ENCODE measurements at places on chromosomes 6 and 20.

DNA sequence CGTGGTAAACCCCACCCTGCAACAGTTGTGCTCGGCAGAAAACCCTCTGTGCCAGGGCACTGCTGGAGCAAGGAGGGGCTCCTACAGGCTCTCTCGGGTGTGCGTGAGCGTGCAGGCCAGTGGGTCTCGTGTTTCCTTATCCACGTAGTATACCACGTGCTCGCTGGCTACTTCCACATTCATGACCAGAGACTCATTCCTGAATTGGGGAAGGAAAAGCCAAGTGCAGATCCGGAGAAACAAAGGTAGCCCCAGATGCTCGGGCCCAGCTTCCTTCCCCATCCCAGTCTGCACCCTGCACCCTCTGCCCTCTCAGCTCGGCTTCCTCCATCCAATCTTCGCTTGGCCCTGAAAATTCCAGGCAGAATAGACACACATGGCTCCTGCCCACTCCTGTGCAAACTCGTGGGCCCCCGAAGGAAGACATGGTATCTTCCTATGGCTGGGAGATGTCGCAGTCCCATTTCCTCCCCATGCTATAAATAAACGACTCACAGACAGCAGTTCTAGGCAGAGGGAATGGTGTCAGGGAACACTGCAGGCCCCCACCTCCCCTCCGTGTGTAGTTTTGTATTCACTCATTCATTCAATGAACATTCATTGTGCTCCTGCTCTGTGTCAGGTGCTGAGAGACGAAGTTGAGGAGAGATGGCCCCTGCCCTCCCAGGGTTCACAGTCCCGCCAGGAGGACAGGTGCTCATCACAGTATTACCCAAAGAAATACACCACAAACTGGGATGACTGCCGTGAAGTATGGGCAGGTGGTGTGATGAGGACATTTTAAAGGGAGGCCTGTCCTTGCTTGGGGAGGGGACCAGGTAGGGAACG lies 29.6 kb downstream of the NPEPL1 start:
- DNase-seq = no peak

DNA sequence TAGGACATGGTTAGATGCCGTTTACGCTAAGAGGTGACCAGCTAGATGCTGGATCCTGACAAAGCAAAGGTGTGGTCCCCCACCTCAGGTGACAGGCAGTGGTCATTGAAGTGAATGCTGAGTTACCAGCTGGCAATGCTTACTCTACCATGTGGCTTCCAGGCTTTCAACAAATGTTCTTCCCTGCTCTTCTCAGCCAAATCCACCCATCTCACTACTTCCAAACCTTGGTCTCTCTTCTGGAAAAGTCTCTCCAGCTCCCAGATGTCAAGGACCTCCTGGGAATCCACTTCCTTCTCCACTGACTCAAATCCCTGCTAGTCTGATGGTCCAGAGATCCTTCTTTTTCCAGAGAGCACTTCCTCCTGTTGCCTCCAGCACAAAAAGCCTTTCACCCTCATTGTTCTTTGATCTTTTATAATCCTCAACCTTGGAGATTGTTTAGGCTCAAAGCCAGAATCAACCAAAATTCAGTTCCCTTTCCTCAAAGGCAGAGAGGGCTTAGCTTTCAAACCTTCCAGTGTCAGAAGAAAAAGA lies 228.0 kb downstream of the ZNF217 start:
- no peak for DNase-seq

- DNase-seq = no peak
Observed at GRCh38 chr6:63440057-63440456, 120.3 kb upstream of the LGSN start.

- DNase-seq = no peak
Observed at GRCh38 chr6:157921685-157922367, 59.8 kb upstream of the SYNJ2 start.

DNA sequence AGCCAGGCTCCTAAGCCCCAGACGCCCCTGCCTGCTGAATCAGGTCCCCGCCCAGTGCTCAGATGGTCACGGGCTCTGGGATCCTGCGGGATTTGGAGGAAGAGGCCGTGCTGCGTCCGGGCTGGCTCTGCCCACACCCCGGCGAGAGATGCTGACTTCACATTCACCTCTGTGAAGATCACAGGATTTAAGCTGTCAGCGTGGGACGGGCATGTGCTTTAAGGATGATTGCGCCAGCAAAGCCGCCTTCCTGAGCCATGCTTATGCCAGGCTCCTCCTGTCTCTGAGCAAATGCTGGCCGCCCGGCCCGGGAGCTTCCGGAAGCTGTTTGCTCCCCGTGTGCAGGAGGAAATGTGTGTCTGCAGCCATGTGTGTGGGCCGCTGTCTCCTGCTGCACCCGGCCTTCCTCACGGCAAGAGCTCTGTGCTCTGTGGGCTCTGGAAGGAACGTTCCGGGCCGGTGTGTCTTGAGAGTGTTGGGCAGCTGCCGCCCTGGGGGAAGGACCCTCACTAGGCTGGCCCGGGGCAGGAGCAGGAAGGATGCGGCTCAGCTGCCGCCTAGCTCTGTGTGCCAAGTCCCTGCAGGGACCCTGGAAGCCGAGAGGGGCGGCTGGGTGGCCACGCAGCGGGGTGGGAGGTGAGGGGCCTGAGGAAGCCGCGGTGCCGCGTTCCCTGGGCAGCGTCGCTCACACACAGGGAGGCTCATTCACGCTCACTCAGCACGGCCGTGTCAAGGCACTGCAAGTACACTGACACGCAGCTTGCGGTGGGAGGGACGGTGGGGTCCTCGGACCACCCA lies 19.0 kb upstream of the BHLHE23 start:
- DNase-seq = peak; percentile 24

- peak; percentile 30 for DNase-seq
Observed at GRCh38 chr6:16278048-16278724, 39.8 kb downstream of the GMPR start.

GRCh38 chr6:20370801-20371200 lies 30.9 kb upstream of the E2F3 start:
- DNase-seq = no peak

GRCh38 chr6:97399208-97399607 lies 116.2 kb upstream of the MMS22L start:
- DNase-seq = no peak

- DNase-seq = no peak
Observed at GRCh38 chr6:93124006-93124632, 295.2 kb downstream of the EPHA7 start.

DNA sequence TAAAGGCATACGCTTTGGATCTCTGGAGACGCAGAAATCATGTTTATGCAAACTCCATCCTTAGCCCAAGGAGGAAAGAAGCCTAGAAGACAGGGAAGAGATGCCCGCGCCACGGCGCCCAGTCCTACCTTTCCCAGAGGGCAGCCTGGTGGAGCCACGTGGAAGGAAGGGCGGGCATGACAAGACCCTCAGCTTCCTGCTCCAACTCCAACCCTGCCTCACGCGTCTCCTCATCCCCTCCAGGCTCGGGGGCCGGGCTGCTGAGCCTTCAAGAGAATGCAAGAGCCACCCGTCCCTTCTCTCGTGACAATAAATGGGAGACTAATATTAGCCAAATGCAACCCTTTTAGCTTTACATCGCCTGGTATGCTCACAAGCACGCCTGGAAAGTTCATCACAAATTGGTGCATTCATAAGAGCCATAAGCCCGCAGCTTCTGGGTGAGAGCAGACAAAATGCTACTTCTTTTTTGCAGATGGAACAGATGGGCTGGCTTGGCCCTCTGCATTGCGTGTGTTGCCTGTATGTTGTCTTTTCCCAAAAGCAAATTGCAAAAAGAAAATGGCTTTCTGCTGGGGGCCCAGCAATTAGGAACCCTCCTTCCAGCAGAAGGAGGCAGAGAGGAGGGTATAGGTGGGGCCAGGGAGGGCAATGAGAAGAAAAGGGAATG lies 8.2 kb upstream of the NTSR1 start:
- no peak for DNase-seq

GRCh38 chr20:61644378-61645076 lies 392.5 kb downstream of the CDH4 start:
- no peak for DNase-seq

GRCh38 chr6:100317031-100317430 lies 147.7 kb downstream of the SIM1 start:
- DNase-seq = no peak

DNA sequence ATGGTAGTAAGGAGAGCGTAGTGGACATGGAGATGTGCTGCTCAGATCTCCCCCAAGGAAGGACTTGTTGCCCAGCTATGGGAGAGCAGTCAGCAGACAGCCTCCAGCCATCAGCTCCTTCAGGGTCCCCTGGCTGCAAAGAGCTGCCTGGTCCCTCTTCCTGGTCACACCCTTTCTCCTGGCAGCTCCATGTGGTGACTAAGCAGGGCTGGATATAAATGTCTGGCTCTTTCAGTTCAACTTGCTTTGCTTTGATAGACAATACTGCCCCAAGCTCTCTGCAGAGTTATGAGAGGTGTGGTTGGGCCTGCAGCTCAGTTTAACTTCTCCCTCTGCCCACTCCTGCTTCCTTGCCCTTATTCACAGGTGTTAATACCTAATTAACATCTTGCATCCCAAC lies 64.1 kb upstream of the DDR1 start:
- DNase-seq = no peak

- no peak for DNase-seq
Observed at GRCh38 chr20:9488063-9488462, 26.3 kb upstream of the LAMP5 start.

GRCh38 chr20:58420798-58421496 lies 31.9 kb downstream of the VAPB start:
- no peak for DNase-seq

- DNase-seq = no peak
Observed at GRCh38 chr6:35487658-35488516, 9.0 kb downstream of the TEAD3 start.

- no peak for DNase-seq
Observed at GRCh38 chr20:38812709-38813573, 7.4 kb downstream of the PPP1R16B start.

DNA sequence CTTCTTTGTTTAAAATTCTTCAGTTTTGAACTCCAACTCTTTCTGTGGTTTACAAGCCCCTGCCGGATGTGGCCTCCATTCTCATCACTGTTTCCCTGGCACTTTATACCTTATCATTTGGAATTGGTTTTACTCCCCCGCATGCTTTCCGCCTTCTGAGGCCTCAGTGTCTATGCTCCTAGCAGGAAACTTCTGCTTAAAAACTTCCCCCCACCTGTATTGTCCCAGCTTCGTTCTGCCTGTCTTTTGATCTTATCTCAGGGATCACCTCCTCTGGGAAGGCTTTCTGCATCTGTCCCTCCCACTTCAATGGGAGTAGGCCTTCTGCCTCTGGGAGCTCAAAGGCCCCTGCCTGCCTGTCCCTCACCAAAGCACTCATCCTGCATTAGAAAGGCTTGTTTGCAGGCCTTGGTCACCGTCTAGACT lies 3.4 kb upstream of the ANGPT4 start:
- no peak for DNase-seq

GRCh38 chr20:52056203-52057062 lies 135.1 kb downstream of the ZFP64 start:
- DNase-seq = no peak

- no peak for DNase-seq
Observed at GRCh38 chr6:125117818-125118217, 35.8 kb upstream of the TPD52L1 start.

DNA sequence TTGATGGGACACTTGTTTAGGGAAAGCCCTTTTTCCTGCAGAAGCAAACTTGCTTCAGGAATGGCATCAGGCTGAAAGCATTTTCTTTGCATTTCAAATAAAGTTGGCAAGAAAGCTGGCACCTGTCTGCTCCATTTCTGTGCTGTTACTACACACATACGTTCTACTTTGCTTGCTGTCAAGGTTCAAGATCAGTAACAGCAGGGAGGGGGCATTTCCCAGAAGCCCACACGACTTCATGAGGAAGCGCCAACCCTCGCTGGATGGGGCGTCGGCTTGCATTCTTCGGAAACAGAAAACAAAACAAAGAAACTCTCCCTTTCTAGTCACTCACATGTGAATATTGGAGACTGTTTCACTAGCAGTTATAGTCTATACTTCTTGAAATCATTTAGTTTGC lies 46.4 kb downstream of the AKAP12 start:
- no peak for DNase-seq

- DNase-seq = no peak
Observed at GRCh38 chr6:157811476-157812173, 11.4 kb upstream of the SNX9 start.

DNA sequence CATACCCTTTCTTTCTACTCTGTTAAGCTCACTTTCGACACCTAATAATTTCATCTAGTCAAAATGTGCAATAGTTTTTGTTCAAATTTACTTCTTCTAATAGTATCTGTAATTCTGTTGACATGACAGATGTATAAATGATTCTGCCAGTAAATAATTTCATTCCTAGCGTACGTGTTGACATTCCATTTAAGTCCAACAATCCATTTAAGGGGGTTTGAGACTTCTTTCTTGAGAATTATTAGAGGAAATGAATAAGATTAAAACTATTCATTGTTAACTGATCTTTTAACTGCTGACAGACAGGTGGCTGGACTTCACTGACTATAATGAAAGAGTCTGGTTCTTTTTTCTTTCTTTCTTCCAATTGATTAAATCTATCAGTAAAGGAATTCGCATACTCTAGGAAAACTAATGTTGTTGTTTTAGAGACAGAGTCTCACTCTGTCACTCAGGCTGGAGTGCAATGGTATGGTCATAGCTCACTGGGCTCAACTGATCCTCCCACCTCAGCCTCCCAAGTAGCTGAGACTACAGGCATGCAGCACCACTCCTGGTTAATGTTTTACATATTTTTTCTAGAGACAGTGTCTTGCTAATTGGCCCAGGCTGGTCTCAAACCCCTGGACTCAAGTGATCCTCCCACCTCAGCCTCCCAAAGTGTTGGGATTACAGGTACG lies 55.9 kb downstream of the MAP3K5 start:
- no peak for DNase-seq
